ENCODE measurements at places on chromosomes 4 and X.

DNA sequence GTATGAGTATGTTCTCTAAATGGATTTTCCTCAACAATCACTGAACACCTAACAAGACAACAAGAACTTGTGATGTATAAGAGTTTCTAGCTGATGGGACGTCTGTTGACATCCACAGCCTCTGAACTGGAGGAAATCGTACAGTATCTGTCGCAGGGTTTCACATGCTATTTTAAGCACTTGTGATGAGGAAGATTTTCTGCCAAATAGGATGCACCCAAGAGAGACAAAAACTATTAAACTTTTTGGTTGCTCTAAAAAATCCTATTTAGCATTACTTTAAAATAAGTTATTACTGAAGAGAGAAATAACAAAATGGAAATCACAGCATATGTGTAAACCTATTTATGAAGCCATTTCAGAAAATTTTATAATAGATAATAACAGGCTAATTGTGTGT lies 356.1 kb upstream of the SLC7A11 start:
- no peak for DNase-seq

- no peak for DNase-seq
Observed at GRCh38 chrX:98717970-98718369, 1692.1 kb downstream of the PCDH19 start.

DNA sequence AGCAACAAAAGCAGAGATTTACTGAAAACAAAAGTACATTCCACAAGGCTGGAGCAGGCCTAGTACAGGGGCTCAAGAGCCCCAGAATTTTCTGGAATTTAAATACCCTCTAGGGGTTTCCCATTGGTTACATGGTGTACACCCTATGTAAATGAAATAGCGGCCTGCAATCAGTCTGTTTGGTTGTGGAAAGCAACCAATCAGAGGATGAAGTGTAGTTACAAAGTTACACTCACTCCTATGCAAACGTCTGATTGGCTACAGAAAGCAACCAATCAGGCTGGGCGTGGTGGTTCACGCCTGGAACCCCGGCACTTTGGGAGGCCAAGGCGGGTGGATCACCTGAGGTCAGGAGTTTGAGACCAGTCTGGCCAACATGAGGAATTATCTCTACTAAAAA lies 13.8 kb upstream of the TXLNG start:
- DNase-seq = no peak

DNA sequence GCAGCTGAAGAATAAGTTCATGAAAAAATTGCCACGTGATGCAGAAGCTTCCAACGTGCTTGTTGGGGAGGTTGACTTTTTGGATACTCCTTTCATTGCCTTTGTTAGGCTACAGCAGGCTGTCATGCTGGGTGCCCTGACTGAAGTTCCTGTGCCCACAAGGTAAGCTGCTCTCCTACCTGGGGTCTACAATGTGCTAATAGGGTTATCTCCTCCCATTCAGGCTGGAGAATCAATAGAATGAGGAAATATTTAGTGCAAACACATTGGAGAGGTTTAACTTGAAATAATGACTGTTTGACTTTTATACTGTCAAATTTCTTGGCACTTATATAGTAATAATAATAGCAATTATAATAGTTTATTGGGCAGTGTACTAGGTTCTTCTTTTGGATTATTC lies 101.8 kb downstream of the SLC4A4 start:
- DNase-seq = no peak

Data from stimulated activated CD8-positive, alpha-beta memory T cell treated with anti-CD3 and anti-CD28 coated beads, Interleukin-2, amount 100 ng/mL, for 1 hour (primary cell).